Activated T-helper 17 cell treated with anti-CD3 and anti-CD28 coated beads, Interleukin-2, amount 50 U/mL, for 72 hours (primary cell): ENCODE measurements at places on chromosomes 3 and 15. TPM values are rescaled to one million over a fixed set of nuclear protein-coding genes. Genes with fewer than 3 reads are reported as not detected.

DNA sequence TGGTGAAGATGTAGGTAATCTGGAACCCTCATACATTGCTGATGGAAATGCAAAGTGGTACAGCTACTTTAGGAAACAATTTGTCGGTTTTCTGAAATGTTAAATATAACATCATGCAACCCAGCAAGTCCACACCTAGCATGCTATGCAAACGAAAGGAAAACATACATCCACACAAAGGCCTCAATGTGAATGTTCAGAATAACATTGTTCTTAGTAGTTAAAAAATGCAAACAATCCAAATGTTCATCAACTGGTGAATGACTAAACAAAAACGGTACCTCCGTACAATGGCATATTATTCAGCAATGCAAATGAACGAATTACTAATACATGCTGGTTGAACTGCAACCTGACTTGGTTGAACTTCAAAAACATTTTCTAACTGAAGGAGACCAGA is 423.3 kb upstream of the THRB start:
- no peak for ATAC-seq

DNA sequence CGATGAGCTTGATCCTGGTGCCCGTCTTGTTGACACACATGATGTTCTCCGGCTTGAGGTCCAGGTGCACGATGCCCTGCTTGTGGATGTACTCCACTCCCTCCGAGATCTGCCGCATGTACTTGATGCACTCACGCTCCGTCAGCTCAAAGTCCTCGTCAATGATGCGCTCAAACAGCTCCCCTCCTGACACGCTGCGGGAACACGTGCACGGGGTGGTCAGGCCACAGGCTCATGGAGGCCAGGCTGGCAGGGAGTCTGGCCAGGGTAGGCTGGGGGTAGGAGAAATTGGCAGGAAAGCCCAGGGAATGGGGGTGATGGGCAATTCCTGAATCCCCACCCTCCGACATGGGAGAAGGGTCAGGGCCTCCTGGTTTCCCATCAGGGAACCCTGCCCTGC is 55.5 kb upstream of the HACD2 start:
- ATAC-seq = no peak

- no peak for ATAC-seq
Observed at GRCh38 chr3:43363621-43364266, 77.4 kb downstream of the SNRK start.

The PPARG gene
- total RNA-seq = 1.5 TPM

The RBP2 gene
- total RNA-seq = not detected

DNA sequence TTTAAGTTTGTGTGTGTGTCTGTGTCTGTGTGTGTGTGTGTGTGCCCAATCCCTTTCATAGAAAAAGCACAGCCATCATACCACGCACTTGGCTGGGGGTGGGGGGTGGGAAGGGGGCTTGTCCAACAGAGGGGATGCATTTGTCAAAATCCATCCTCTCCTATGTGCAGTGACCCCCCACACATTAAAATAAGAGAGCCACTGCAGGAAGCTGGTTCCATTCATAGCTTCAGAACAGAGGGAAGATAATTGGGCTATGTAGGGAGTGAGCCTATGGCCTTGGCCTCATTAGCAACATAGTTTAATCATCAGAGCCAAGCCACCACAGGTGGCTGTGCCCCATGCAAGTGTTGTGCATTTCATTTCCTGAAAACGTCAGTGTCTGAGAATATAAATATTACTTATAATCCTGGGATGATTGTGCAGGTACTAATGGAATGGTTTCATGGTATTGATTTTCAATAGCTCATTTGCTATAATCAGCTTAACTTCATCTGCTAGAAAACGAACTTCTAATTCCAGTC is 330.8 kb downstream of the CNTN6 start:
- no peak for ATAC-seq

- ATAC-seq = no peak
Observed at GRCh38 chr15:95601525-95601924, 729.0 kb upstream of the NR2F2 start.

DNA sequence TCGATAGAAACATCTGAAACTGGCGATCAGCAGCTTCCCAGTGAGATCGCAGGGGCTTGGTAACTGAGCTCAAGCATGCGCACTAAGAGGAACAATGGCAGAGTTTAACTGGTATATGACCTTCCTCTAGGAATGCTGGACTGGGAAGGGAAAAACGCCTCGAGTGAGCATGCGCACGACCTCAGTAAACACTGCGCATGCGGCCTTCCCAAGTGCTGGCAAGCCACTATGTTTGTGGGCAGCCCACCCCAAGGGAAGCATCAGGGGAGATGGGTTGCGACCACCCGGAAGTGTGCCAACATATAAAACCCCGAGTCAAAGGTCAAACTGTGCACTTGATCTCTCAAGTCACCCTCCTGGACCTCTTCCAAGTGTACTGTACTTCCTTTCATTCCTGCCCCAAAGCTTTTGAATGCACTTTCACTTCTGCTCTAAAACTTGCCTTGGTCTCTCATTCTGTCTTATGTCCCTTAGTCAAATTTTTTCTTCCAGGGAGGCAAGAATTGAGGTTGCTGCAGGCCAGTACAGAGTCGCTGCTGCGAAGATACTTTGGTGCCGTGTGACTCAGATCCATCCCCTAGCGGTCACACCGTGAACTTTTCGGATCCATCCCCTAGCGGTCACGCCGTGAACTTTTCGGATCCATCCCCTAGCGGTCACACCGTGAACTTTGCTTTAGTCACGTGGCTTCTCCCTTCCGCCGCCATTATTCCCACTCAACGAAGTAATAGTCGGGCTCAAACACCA is 243.3 kb downstream of the FAM43A start:
- ATAC-seq = no peak

DNA sequence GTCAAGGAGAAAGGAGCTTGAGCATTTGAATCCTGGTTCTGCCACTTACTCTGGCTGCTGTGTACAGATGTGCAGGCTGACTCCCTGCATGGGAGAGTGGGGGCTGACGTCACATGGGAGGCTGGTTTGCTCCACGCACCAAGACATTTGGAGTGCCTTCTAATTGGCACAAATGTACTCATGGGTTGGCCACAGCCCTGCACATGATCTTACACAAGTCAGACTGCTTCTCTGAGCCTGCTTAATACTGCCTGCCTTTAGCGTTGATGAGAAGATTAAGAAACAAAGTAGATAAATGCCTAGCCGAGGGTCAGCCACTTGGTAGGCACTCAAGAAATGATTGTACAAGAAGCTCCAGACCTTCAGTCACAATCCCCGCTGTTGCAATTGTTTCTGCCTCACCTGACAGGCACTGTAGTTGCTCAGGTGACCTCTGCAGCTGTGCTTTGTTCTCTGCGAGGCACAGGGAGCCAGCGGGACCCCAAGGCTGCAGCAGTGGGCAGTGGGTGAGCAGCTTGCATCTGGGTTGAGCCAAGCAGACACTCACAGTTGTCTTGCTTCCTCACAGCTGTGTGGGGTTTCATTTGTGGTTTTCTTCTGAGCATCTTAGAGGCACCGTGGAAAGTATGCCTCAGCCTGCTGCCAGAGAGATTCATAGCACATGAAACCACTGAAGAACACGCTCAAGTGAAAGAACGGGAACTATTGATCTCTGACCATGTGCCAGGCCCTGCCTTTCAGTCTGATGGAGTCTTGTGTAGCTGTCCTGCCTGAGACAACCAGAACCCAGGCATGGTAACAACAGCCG is 33.1 kb downstream of the GRK7 start:
- ATAC-seq = peak; percentile 92
